Stimulated activated CD8-positive, alpha-beta memory T cell treated with anti-CD3 and anti-CD28 coated beads, Interleukin-7, amount 100 ng/mL, for 24 hours (primary cell): ENCODE measurements at places on chromosomes 12 and 14.

- no peak for DNase-seq
Observed at GRCh38 chr14:89125216-89125615, 291.8 kb downstream of the FOXN3 start.

DNA sequence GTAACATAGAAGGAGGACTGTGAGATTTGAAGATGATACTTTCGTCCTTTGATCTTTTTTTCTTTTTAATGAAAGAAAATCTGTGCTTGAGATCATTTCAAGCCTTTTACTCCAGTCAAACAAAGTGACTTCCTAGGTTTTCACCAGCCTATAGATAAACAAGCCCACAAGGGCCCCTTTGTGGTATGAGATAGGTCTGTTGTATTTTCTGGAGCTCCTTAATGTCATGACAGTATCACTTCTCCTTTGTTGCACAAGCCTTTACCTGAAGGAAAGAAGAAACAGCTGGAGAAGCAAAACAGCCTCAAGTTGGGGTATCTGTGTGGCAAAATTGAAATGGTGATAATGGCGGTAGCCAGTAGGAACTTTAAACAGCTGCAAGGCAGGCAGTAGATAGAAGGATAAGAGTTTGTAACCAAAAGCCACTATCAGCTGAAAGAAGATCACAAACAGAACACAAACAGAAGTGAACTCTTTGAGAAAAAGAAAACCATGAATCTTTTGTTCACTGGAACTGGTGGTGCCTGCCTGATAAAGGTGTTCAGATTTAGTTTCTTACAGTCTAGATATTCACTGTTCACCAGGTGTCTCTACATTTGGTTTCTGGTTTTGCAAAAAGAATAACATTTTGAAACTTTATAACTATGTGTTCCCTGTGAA, 96.8 kb downstream of the LGR5 start:
- DNase-seq, result no peak

DNA sequence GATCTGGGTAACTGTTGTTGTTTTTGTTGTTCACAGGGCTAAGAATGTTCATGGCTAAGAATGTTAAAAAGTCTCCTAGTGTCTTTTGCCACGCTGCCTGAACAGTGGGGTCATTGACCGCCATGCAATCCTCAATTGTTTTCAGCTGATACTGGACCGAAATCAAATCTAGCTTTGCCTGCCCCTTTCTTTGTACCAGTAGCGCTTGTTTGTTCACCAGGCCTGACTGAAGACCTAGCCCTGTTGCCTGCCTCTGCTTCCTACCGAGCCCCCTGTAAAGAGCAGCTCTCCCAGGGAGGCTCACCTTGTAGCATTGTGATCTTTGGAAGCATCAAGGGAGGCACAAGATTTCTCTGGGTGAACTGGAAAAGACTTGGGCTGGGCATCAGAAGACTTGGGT, 6.7 kb downstream of the PSEN1 start:
- DNase-seq, result no peak

GRCh38 chr12:1724250-1724649, 33.4 kb downstream of the ADIPOR2 start:
- DNase-seq, result no peak

- no peak for DNase-seq
Observed at GRCh38 chr12:90287585-90287984, 578.9 kb upstream of the ATP2B1 start.

GRCh38 chr14:90788031-90788430, 28.2 kb downstream of the TTC7B start:
- no peak for DNase-seq

DNA sequence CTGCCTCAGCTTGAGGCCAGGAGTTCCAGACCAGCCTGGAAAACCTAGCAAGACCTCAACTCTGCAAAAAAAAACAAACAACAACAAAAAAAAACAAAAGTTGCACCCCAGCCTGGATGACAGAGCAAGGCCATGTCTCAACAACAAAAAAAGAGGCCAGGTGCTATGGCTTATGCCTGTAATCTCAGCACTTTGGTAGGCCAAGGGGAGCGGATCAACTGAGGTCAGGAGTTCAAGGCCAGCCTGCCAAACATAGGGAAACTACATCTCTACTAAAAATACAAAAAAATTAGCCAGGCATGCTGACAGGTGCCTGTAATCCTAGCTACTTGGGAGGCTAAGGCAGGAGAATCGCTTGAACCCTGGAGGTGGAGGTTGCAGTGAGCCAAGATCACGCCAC, 6.5 kb upstream of the SLC2A14 start:
- DNase-seq, result no peak

- no peak for DNase-seq
Observed at GRCh38 chr12:117282490-117282889, 78.9 kb downstream of the NOS1 start.

DNA sequence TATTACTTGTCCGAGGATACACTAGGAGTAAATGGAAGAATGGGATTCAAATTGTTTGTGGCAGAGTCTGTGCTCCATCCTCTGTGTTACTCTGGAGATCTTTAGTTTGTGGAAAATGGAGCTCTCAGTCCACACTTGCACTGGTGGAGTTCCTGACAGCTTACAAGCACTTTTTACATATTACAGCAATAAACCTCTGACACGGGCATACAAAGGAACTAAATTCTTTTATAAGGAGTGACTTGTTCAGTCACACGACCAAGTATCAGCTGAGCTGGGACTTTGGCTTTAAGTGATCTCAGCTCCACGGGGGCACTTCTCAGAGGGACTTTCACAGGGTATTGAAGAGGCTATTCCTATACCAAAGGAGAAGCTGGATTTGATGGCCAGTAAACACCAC, 417.5 kb downstream of the LRIG3 start:
- DNase-seq, result no peak

GRCh38 chr12:27460471-27460978, 14.0 kb downstream of the SMCO2 start:
- DNase-seq, result no peak

DNA sequence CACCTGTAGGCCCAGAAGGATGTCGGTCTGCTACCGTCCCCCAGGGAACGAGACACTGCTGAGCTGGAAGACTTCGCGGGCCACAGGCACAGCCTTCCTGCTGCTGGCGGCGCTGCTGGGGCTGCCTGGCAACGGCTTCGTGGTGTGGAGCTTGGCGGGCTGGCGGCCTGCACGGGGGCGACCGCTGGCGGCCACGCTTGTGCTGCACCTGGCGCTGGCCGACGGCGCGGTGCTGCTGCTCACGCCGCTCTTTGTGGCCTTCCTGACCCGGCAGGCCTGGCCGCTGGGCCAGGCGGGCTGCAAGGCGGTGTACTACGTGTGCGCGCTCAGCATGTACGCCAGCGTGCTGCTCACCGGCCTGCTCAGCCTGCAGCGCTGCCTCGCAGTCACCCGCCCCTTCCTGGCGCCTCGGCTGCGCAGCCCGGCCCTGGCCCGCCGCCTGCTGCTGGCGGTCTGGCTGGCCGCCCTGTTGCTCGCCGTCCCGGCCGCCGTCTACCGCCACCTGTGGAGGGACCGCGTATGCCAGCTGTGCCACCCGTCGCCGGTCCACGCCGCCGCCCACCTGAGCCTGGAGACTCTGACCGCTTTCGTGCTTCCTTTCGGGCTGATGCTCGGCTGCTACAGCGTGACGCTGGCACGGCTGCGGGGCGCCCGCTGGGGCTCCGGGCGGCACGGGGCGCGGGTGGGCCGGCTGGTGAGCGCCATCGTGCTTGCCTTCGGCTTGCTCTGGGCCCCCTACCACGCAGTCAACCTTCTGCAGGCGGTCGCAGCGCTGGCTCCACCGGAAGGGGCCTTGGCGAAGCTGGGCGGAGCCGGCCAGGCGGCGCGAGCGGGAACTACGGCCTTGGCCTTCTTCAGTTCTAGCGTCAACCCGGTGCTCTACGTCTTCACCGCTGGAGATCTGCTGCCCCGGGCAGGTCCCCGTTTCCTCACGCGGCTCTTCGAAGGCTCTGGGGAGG, at the start of gene LTB4R:
Gene LTB4R (plus strand): TSS at position 857 of the 959 bp plus-strand sequence. CDS start 4,150 bp downstream, outside the sequence.
- DNase-seq, result no peak

DNA sequence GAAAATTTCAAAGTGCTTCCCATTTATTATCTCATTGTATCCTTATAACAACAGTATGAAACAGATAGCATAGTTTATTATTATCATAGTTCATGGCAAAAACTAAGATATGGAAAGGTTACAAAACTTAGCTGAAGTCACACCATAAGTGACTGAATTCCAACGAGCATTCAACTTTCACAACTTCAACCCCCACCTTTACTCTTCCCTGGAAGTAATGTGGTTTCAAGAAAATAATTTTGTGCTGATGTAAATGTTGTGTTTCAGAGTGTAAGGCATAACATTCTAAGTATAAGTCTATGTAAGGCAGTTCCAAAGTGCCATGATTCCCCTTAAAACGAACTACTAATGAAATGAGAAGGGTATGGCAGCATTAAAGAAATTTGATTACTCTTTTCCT, 454.5 kb downstream of the BCAT1 start:
- no peak for DNase-seq

DNA sequence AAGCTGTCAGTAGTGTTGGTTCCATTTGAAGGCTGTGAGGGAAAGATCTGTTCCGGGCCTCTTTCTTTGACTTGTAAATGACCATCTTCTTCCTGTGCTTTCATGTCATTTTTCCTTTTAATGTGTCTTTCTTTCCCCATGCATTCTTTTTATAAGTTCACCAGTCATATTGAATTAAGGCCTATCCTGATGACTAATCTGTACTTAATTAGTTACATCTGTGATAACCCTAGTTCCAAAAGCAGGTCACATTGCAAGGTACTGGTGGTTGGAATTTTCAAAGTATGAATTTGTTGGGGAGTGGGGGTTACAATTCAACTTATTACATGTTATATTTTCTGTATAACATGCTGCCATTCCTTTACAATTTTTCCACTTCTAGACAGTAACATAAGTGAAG, 1642.1 kb upstream of the FLRT2 start:
- no peak for DNase-seq
